Neural crest cell (in vitro differentiated cells): ENCODE measurements at places on chromosomes 3 and 15.
A peak's percentile ranks its signal among the peaks of the same experiment; 100 is the strongest.

- H3K4me3 ChIP-seq, result peak overlapping the region; percentile 50
- peaks cover 71% of the 10 kb centered on the region for H3K4me1 ChIP-seq
- no peaks in the 10 kb centered on the region for H3K36me3 ChIP-seq
- H3K27me3 ChIP-seq, result peaks cover 18% of the 10 kb centered on the region
- no peak for DNase-seq
Measured at GRCh38 chr3:39149059-39149455, 4.3 kb downstream of the CSRNP1 start.

DNA sequence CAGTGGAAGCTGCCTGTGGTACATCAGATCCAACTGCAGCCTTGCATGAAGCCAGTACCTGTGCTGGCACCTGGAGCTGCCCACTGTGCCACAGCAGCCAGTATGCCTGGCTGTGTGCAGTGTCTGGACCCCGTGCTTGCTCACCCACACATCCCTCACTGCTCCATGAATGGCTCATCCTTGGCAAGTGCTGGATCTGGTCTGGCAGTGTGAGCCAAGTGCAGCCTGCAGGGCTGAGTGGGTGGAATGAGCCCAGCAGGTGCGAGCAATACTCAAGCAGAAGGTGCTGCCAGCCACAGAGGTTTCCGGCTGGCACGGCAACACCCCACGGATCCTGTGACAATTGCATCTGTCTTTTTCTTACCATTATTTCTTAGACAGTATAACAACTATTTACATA, 488.2 kb upstream of the ROBO2 start:
- H3K4me3 ChIP-seq, result no peak overlapping the region
- no peaks in the 10 kb centered on the region for H3K4me1 ChIP-seq
- H3K27me3 ChIP-seq, result no peaks in the 10 kb centered on the region
- no peak overlapping the region for H3K27ac ChIP-seq
- DNase-seq, result no peak

DNA sequence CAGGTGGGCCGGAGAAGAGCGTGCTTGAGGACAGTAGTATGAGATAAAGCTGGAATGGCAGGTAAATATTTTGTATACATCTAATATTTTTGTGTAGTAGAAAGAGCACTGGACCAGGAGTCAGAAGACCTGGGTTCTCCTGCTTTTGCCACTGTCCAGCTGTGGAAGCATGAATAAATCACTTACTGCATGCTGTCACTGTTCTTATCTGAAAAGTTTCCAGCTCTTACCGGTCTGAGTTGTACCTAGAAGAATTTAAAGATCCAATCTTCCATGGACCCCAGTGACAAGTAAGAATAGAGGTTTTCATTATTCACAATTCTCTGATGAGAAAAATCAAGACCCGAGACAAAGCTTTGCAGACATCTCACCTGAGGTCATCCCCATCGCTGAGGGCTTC, 5.9 kb downstream of the XPC start:
- H3K4me3 ChIP-seq, result no peak overlapping the region
- no peaks in the 10 kb centered on the region for H3K27me3 ChIP-seq
- no peak overlapping the region for H3K27ac ChIP-seq
- H3K36me3 ChIP-seq, result peaks cover 16% of the 10 kb centered on the region
- H3K4me1 ChIP-seq, result peaks cover 22% of the 10 kb centered on the region

GRCh38 chr3:130688015-130688688, 58.5 kb downstream of the PIK3R4 start:
- H3K27me3 ChIP-seq, result no peaks in the 10 kb centered on the region
- no peaks in the 10 kb centered on the region for H3K4me1 ChIP-seq
- H3K36me3 ChIP-seq, result peaks cover 13% of the 10 kb centered on the region
- DNase-seq, result no peak
